Activated CD4-positive, alpha-beta T cell treated with anti-CD3 and anti-CD28 coated beads, Interleukin-2, amount 50 U/mL, for 24 hours (primary cell): ENCODE measurements at places on chromosomes 3 and 15.

DNA sequence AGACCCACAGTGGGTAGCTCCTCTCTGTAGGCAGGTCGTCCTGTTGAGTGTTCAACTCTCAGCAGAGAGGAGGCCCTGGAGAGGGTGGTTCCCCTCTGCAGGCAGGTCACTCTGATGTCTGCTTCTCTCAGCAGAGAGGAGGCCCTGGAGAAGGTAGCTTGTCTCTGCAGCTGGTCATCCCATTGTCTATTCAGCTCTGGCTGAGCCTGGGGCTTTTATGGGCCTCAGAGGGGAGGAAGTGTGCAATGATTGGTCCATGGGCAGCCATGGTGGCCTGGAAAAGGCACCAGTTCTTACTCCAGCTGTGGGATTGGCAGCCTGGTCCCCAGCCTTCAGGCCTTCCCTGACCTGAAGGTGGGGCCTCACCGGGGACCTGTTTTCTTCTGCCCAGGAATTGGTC lies 52.9 kb downstream of the PPCDC start:
- DNase-seq = no peak

DNA sequence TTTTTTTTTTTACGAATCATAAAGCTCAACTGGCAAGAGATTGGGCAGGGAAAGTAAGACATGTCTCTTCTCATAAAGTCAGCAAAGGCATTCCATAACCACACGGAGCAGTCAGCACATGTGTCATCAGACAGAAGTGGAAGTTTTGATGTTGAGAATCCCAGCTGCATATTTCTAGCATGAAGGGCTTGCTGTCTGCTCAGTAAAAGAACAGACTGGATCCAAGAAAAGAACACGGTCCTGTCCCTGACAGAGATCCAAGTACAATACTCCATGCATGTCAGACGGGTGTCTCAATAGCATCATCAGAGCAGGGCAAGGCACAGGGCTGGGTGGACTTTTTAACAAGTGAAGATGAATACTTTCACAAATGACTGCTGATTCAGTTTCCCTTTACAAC lies 38.2 kb downstream of the ABI3BP start:
- no peak for DNase-seq

DNA sequence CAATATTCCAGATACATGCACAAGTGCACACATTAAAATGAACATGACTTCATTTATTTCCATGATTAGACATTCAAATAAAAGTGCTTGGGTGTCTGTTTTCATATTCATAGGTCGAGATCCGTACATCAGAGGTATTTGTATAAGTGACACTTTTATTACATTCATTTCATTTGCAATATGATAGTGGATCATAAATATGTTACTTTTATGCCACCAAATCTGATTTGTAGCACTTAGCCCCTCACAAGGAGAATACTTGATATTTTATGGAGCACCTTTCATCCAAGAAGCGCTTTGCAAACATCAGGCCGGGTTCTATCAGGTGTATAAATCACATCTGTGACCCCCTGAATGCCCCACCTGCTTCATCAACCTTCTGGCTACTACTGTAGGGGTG lies 100.6 kb downstream of the TOP2B start:
- no peak for DNase-seq

DNA sequence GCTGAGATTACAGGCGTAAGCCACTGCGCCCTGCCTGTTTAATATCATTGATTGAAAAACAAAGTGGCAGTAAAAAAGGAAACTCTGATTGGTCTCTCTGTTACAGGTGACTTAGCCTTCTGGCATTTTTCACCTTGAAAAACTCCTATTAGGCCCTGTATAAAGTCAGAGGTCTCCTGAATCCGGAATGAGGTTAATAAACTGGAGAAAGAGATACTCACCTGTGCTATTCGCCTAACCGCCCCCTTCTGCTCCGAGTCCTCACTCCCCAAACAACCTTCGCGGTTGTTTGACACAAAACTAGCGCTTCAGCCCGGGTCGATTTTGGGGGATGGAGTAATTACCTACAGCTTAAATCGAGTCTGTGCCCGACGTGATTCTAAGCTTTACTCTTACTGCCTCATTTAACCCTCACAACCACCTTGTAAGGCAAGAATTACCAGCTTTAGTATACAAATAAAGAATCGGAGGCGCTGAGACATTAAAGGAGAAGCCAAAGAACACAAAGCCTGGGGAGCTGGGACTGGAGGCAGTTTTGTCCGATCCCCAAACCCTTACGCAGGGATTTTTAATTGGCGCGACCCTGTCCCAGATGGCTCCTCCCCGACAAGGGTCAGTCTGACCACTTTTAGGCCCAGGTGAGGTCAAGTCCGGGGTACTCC lies 441 bp downstream of the CEP70 start:
- DNase-seq = no peak

- no peak for DNase-seq
These were observed 192.6 kb upstream of the PRICKLE2 start for GRCh38 chr3:64417816-64418215.

DNA sequence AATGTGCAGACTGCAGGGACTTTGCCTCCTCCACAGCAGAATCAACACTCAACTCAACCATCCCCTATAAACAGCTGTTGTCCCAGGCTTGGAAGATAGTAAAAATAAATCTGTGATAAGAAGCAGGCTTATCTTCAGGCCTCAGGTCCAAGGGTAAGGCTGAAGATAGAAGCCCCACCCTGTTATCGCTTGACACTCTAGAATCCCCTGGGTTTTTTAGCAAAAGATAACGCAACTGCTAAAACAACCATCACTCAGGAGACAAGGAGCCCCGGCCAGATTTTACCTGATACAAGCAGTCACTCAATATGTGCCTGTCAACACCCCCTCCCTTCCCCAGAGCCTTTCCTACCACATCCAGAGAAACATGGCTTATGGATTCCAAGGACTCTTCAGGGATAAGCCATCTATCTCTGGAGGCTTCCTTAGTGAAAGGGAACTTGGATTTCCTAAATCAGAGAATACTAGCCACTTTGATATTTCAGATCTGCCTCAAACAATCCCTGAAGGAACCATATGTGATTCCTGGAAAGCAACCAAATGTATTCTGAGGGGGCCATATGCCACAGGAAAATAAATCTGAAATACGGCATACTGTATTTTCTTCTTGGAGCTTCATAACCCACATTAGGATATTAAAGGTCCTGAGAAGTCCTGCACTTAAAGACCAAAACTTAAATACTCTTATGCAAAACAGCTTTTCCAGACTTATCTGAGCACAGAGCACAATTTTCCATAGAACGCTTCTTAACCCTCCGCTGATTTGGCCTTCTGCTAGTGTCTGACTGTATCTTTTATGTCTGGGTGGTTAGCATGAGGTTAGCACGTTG lies 60.4 kb downstream of the LYZL4 start:
- no peak for DNase-seq

DNA sequence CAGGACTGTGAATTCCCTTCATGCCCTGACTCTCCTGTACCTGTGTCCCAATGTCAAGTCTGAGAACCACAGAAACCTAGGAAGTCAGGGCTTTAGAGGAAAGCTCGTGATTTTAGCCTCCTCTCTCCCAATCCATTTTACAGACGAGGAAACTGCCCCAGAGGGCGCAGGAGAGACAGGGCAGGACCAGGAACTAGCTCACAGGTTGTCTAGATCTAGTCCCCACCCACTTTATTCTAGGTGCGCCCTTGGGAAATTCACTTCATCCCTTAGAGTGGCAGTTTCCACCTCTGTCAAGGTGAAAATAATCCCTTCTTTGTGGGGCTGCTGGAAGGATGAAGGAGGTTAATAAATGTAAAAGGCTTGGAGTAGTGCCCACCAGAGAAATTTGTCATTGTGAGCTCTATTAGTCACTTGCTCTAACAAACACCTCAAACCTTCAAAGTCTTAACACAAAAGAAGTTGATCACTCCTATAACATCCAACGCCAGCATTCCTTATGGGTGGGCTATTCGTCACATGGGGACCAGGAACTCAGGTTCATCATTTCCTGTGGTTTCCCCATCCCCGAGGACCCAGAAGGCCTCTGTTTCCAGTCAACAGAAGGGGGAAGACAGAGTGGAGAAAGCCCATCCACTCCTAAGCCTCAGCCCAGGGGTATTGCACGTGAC lies 282.3 kb downstream of the XXYLT1 start:
- no peak for DNase-seq

DNA sequence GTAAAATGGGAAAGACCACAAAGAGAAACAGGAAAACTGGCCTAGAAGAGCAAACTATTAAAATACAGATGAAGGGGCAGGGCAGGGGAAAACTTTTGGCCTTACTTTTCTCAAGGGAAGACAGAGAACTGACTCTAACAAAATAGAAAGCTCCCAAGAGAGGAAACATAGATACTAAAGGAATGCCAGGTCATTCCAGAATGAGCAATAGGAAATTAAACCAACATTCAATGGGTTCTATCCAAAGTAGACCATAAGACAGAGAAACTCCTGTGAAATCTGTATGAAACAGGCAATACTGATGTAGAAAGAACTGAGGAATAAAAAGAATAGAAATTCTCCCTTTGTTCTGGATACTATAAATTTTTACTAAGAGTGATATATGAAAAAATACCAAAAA lies 491.8 kb downstream of the MECOM start:
- no peak for DNase-seq

- DNase-seq = no peak
These were observed 152.9 kb downstream of the MECOM start for GRCh38 chr3:169510693-169511010.

GRCh38 chr15:60821462-60822061 lies 342.6 kb upstream of the ICE2 start:
- DNase-seq = no peak

- DNase-seq = no peak
These were observed 509.0 kb upstream of the GOLIM4 start for GRCh38 chr3:168604767-168605166.

GRCh38 chr15:45468294-45468693 lies 54.3 kb downstream of the SLC30A4 start:
- no peak for DNase-seq

DNA sequence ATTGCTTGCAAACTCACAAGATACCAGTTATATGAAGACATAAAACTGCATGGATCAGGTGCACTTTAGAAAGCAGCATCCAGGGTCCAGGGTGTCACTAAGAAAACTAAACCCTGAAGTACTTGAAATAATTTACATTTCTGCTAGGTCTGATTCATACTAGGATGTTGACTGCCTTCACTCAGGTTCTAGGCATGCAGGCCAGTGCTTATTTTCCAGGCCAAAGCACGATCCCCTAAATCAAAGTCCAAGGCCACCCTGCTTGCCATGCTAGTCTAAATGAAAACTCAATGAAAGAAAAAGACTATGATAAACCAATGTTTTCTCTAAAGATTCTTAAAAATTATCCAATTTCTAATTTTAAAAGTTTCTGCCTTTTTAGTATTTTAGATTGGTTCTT lies 49.4 kb downstream of the GREM1 start:
- no peak for DNase-seq

DNA sequence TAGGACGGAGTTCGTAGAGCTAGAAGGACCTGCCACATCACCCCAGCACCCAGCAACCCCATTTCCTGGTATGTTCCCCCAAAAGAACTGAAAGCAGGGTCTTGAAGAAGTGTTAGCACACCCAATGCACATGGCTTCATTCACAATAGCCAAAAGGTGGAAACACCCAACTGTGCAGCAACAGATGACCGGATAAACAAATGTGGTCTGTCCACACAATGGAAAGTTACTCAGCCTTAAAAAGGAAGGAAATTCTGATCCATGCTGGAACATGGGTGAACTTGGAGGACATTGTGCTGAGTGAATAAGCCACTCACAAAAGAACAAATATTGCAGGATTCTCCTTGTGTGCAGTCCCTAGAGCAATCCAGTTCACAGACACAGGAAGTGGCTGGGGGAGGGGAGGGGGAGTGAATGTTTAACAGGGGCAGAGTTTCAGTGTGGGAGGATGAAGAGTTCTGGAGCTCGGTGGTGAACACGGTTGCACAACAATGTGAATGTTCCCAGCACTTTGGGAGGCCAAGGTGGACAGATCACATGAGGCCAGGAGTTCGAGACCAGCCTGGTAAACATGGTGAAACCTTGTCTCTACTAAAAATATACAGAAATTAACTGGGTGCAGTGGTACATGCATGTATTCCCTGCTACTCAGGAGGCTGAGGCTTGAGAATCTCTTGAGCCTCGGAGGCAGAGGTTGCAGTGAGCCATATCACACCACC lies 157.5 kb downstream of the NUP210 start:
- no peak for DNase-seq

- no peak for DNase-seq
These were observed 24.3 kb downstream of the TRPM1 start for GRCh38 chr15:31077181-31077580.
